ENCODE measurements at places on chromosomes 11 and 22. TPM values are rescaled to one million over a fixed set of nuclear protein-coding genes. Genes with fewer than 3 reads are reported as not detected.

VSIG10L2 gene
- total RNA-seq = not detected

CHADL gene
- total RNA-seq = not detected

SEPTIN3 gene
- 1.7 TPM for total RNA-seq

RIMBP3C gene
- total RNA-seq = 0.24 TPM

OR2AT4 gene
- total RNA-seq = not detected

TRIM48 gene
- not detected for total RNA-seq

CST6 gene
- not detected for total RNA-seq

KRTAP5-10 gene
- not detected for total RNA-seq

SIK2 gene
- total RNA-seq = 9.1 TPM
